Kidney (tissue), 22 donors: ENCODE measurements at places on chromosomes 7 and 10. TPM values are rescaled to one million over a fixed set of nuclear protein-coding genes. Genes with fewer than 3 reads are reported as not detected.
A peak's percentile ranks its signal among the peaks of the same experiment; 100 is the strongest.

Gene GPR22
- not detected for polyA plus RNA-seq

Gene DNAJC2
- polyA plus RNA-seq: 14.4 TPM

Gene ABCB1
- polyA plus RNA-seq: 29.1 TPM

Gene C10orf105
- not detected for polyA plus RNA-seq

DNA sequence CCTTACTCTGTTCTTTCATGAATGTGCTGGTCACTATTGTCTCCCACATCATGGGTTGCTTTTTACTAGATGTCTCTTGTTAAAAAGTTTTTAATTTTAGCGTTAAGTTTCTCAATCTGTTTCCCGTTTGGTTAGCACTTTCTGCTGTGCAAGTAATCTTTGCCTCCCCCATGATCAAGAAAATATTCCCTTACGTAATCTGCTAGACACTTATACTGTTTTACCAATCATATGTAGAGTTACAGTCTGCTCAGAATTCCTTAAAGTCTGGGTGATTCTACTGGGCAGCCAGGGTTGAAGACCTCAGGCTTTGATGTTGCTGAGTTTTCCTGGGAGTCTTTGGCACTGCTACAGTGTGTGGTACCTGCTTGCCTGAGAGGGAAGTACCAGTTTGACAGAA is 38.2 kb upstream of the RPA3 start:
- DNase-seq: no peak

DNA sequence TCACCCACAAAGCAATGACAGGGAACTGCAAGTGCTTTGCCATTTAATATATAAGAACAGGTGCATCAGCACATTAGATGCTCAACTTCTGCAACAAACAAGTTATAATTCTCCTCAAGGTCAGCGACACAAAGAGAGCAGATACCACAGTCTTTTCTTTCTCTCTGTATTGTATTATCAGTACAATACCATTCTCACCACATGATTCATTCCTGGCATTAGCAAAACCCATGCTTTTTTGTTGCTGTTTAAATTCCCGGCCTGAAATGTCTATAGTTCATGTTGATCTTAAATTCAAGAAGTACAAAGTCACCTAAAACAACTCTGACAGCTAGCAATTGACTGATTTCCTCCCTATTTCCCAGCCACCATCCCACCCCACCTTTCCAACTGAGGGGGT is 111.8 kb upstream of the FEZF1 start:
- peak; percentile 40 for DNase-seq

- DNase-seq: no peak
Observed at GRCh38 chr10:89475591-89475998, 59.8 kb downstream of the SLC16A12 start.

DNA sequence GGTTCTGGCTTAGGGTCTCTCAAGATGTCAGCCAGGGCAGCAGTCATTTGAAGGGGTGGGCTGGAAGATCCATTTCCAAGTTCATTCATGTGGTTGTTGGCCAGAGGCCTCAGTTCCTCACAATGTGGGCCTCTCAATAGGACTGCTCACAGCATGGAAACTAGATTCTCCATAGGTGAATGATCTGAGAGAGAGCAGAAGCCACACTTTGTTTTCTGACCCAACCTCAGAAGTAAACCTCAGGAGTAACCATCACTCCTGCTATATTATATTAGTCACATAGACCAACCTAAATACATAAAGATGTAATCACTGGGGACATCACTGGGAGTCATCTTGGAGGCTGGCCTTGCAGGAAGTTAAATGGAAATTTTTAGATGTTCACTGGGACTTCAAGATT is 42.2 kb downstream of the GBF1 start:
- DNase-seq: no peak

GRCh38 chr10:106931159-106931852 is 233.2 kb downstream of the SORCS1 start:
- DNase-seq: no peak
